ENCODE measurements at places on chromosomes 6 and 20.
A peak's percentile ranks its signal among the peaks of the same experiment; 100 is the strongest.

- no peak for DNase-seq
Observed at GRCh38 chr20:59664421-59664941, 60.1 kb downstream of the PHACTR3 start.

- no peak for DNase-seq
Observed at GRCh38 chr6:168605964-168606363, 165.0 kb downstream of the SMOC2 start.

DNA sequence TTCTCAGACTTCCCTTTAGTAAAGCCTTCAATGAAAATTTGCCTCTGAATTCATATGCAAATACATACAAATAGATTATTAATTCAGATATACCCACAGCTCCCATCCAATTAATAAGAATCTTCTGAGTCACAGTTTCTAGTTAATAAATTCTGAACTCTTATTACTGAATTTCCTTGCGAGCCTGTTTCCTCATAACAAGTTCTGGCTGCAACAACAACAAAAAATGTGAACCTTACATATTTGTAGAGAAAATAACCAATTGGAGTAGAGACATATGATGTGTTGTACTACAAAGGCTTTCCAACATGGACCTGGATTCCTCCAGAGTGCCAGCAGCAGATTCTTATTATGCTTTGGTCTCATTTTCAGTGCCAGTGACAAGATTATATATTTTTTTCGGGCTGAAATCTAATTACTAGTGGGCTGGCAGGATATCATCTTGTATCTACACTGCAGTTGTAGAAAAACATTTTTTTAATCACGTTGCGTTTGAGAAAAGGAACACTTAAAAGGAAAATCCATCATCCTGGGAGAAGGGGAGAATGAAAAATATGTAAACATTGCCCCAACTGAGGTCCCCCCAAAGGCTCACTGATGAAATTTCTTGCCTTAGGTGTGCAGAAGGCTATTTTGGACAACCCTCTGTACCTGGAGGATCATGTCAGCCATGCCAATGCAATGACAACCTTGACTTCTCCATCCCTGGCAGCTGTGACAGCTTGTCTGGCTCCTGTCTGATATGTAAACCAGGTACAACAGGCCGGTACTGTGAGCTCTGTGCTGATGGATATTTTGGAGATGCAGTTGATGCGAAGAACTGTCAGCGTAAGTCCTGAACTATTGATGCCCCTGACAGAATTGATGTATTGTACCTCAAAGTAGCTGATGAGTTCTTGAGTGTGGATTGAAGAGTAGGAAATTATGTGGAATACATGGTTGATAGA is 404.6 kb downstream of the LAMA2 start:
- no peak for DNase-seq

DNA sequence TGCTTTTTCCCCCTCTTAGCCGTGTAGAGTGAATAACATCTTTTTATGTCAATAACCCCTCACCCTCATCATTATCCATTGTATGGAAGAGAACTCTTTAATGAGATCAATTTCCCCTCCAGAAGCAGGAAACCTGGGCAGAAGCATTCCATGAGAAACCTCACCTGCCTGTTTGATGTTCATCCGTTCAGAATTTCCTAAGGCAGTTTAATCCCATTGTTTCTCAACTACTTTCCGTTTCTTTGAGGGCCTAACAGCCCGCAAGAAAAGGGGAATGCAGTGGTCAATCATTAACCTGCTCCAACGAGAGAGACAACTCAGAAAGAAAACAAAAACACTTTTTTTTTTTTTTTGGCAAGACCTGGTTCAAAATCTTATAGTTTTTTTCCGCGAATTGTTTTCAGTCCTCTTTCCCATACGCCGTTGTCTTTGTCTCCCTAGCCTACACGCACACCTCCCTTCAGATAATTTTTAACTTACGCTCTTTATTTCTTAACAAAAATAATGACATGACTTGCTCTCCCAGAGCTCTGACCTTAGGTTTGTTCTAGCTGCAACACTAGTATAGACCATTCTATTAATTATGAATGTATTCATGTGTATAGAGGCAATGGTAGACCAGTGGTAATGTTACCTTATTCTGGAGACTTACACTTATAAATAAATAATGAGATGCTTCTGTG is 25.6 kb upstream of the ID4 start:
- DNase-seq: no peak

DNA sequence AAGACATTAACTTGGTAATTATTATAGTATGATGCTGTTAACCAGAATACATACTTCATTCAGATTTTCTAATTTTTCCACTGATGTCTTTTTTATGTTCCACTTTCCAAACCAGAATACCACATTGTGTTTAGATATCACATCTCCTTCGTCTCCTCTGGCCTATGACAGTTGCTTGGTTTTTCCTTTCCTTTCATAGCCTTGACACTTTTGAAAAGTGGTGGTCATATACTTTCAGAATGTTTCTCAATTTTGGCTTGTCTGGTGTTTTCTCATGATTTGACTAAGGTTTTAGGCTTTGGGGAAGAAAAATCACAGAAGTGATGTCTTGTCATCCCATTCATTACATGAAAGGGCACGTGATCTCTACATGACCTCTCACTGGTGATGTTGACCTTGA is 24.3 kb upstream of the RIMS4 start:
- DNase-seq: no peak

- no peak for DNase-seq
Observed at GRCh38 chr20:62019144-62019805, 46.4 kb downstream of the TAF4 start.

- DNase-seq: no peak
Observed at GRCh38 chr6:124879110-124879991, 82.9 kb upstream of the RNF217 start.

DNA sequence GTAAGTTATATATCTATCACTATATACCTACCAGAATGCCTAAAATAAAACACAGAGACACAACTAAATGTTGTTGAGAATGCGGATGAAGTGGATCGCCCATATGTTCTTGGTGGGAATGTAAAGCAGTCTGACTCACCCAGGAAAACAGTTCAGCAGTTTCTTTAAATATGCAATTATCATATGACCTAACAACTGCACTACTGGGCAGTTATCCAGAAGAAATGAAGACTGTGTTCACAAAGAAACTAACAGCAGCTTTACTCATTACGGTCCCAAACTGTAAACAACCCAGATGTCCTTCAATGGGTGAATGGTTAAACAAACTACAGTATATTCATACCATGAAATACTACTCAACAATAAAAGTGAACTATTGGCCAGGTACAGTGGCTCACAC is 14.3 kb upstream of the ZC3H12D start:
- DNase-seq: no peak

DNA sequence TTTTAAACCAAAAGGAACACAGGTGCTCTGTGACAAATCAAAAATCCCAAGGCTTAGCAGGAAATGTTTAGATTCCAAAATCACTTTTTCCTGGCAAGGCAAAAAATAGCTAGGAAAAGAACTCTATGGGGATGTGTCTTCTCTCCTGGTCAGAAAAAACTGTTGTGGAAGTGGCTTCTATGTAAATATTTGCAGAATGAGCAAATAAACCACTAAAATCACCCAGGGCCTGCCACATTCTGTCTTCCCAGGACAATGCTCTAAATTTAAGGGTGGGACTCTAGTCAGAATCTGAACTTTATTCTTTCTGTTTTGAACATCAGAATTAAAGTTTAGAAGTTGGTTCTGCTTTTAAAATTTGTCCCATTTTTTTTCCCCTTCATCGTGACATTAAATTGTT is 29.3 kb downstream of the GCM1 start:
- no peak for DNase-seq

DNA sequence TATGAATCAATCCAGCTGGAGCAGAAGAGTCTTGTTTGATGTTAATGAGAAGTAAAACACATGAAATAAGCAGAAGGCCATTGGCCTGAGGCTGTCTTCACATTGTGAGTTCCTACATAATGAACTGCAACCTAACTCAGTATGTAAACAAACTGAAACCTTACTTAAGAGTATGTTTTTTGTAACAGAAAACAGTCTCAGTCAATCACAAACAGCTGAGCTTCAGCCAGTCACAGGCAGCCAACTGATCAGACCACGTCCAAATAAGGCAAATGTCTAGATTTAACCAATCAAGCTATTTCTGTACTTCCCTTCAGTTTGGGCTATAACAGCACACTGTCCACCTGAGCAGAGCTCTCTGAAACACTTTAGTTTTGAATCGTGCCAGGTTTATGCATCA is 234.7 kb downstream of the TRDN start:
- DNase-seq: no peak

GRCh38 chr6:110823146-110823545 is 7.9 kb upstream of the CDK19 start:
- no peak for DNase-seq

- DNase-seq: peak; percentile 86
Observed at GRCh38 chr6:41936073-41936837, 5.4 kb downstream of the CCND3 start.

DNA sequence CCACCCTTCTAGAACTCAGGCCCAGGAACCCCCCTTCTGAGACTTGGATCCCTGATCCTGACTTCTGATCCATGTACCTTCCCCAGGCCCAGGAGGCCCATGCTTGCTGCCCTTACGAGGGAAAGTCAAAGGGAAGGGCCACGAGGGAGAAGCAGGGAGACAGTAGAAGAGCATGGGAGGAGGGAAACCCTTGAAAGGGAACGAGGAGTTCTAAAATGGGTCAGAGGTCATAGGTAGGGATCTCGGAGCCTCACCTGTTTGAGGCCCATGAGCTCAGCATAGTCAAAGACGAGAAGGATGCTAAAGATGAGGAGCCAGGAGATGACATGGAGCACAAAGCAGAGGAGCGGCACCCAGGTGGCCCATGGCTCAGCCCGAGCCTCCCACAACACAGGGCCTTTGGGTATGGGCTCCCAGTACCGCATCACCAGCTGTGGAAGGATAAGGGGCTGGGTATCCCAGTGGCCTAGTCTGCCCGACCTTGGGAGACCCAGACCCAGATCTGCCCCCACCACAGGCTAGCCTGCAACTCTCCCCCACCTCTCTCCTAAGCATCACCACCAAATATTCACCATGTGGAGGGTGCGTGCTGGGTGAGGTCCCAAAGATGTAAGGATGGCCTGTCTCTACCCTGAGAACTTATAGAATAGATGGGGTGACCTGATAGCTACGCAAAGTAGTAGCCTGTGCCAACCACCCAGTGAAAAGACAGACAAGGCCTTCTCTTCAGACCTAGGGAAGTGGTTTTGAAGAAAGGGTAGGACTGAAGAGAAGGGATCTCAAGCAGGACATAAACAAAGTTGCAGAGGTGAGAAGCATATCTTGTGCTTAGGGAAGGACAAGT is 1.5 kb downstream of the NRM start:
- no peak for DNase-seq

DNA sequence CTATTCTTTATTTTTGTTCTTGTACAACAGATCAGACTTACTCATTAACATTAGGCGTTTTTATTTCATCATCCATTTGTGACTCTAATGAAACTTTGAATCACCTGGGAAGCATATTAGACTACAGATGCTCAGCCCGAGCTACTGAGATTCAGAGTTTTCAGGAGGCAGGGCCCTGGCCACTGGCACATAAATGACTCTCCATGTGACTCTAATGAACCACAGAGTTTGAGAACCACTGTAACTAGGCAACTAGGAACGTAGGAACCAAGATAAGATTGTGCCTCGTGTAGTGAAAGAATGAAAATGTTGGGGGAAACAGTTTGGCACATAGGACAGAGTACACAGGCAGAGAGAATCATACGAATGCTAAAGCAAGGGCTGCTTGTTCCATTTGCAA is 405.9 kb upstream of the BTBD3 start:
- DNase-seq: no peak

GRCh38 chr20:1150218-1150617 is 31.8 kb downstream of the PSMF1 start:
- no peak for DNase-seq
